Mesenteric fat pad (tissue), 1 donor: ENCODE measurements at places on chromosomes 1 and 21.

DNA sequence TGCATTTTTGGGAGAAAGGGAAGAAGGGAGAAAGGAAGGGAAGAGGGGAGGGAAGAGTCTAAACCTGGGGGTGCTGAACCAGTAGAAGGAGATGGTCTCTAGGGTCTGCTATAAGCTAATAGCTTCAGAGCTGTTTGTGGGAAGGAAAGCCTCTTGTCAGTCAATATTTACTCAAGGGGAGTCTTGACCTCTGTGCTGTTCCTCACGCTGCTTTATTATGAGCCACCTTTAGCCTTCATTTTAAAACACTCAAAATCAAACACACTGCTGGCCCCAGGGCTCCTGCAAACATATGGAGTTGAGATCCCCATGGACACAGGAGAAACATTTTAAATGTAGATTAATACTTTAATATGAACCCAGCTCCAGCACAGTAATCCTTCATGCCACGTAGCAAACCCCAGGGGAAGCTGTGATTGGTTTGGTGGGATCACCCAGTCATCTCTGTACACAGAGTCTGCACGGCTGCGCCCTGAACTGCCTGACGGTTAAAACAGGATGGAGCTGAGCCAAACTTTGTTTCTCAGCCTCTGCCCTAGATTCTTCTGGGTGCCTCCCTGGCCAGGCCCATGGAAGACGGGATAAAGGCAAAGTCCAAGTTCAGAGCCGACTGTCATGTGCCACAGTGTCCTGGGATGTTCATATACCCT is 40.2 kb upstream of the VWA5B1 start:
- DNase-seq = no peak

DNA sequence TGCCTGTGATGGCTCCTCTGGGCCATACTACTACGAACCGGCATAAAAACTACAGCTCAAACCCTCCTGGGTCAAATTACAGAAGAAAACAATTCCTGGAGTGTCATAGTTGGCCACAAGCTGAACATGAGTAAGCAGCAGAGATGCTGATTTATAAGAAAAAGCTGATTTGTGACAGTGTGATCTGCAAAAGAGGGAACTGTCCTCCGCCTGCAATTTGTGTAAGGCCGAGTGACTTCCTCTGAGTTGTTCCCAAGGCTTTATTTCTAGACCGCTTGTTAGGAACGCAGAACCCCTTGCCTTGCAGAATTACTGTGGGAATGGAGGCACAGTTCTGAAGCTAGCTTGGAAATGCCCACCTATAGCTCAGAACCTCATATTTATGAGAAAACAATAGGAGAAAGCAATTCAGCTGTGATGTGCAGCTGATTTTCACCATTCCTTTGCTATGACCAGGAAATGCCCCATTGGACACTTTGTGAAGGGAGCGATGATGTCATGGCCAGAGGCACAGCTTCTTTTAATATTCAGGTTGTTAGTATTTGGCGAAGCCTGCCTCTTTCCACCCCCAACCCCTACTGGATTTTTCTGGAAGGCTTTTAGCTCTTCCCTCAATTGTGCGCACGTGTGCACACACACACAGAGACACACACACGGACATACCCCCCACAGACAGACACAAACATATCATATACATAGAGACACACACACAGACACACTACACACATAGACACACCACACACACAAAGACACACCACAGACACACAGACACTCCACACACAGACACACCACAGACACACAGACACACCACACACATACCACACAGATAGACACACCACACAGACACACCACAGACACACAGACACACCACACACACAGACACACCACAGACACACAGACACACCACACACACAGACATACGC is 47.6 kb downstream of the IER5 start:
- no peak for DNase-seq

GRCh38 chr1:24105368-24106160 is 6.4 kb downstream of the MYOM3 start:
- DNase-seq = no peak

GRCh38 chr1:153466908-153467307 is 6.5 kb upstream of the S100A7 start:
- no peak for DNase-seq

DNA sequence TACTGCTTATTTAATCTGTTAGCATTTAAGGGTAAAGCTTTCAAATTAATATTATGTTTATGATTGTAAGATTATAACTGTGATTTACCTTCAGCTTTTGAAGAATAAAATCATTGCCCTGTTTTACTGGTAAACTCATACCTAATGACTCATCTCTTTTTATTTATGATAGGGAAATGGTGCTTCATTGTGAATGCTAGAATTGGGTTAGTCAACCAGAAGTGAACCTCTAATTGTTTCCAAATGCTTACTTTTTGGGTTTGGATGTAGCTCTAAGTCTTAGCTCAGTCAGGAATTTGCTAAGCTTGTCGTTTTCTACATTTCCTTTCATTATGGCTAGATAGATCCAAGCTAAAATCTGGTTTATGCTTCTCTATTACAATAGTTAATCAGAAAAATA is 59.4 kb downstream of the SLC30A7 start:
- DNase-seq = no peak

- DNase-seq = no peak
Measured at GRCh38 chr1:237684236-237684635, 206.5 kb downstream of the ZP4 start.

GRCh38 chr1:26740023-26740634 is 44.3 kb downstream of the ARID1A start:
- no peak for DNase-seq

DNA sequence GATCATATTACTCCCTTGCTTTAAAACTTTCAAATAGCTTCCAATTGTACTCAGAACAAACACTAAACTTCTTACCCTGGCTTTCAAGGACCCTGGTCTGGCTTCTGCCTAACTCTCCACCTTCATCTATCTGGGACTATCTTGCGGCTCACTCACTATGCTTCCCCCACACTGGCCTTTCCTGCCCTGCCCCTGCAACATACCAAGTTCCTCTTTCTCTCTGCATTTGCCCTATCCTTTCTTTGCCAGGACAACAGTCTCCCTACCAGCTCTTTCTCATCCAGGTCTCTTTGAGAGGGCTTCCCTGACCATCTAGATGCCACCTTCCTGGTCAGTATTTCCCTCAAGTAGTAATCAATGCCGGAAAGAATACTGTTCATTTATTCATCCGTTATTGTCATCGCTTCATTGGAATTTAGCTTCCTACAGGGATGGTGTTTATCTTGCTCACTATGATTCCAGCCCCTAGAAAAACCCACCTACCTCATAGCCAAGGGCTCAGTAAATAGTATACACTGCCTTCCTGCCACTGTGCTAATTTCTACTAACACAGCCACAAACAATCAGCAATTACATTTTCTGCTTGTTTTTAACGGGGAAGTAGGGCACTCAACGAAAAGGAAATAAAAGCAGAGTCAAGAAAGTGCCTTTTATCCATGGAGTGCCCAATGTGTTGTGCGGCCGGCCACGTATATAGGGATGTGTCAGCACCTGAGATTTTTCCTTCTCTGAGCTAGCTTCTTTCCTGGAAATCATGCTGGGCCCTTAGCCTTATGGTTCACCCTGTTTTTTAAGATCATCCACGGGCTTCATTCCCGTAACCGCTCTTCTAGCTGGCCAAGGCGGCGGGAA is 521 bp upstream of the CDC7 start:
- DNase-seq = no peak

GRCh38 chr1:59769736-59770095 is 45.0 kb upstream of the HOOK1 start:
- DNase-seq = no peak

GRCh38 chr1:101196668-101197067 is 40.2 kb upstream of the S1PR1 start:
- DNase-seq = no peak
